AG10803 (cell line): ENCODE measurements at places on chromosomes 5 and 9.

- DNase-seq, result no peak
These were observed 105.2 kb upstream of the PRR16 start for GRCh38 chr5:120358949-120359348.

DNA sequence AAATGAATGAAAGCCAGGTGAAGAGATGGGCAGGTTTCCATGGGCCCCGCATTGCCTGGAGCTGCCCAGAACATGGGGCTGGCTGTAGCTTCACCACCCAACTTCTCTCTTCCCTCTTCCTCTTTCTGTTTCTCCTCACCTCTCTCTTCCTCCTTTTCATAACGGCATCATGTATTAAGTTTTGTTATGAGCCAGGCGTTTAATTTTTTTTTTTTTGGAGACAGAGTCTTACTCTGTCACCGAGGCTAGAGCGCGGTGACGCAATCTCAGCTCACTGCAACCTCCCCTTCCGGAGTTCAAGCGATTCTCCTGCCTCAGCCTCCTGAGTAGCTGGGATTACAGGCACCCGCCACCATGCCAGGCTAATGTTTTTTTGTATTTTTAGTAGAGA is 13.0 kb upstream of the SPINK4 start:
- no peak for DNase-seq

DNA sequence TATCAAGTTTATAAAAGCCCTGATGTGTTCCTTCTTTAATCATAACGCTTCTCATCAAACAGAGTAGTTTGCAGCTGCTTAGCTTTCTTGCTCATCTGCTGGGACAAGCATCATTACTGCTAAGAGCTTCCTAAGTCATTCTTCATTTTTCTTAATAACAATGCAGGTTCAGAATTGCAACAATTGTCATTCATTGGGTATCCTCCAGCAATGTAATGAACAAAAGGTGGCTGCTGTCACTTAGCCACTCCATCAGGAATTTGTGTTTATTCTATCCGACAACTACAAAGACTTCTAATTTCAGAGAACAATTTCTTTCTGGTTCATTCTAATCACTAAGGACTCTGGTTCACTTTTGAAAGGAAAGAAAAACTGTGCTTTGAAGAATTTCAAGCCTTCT is 836.7 kb upstream of the CDH10 start:
- DNase-seq, result no peak

- no peak for DNase-seq
These were observed 32.7 kb upstream of the DMRTA1 start for GRCh38 chr9:22413884-22414283.

DNA sequence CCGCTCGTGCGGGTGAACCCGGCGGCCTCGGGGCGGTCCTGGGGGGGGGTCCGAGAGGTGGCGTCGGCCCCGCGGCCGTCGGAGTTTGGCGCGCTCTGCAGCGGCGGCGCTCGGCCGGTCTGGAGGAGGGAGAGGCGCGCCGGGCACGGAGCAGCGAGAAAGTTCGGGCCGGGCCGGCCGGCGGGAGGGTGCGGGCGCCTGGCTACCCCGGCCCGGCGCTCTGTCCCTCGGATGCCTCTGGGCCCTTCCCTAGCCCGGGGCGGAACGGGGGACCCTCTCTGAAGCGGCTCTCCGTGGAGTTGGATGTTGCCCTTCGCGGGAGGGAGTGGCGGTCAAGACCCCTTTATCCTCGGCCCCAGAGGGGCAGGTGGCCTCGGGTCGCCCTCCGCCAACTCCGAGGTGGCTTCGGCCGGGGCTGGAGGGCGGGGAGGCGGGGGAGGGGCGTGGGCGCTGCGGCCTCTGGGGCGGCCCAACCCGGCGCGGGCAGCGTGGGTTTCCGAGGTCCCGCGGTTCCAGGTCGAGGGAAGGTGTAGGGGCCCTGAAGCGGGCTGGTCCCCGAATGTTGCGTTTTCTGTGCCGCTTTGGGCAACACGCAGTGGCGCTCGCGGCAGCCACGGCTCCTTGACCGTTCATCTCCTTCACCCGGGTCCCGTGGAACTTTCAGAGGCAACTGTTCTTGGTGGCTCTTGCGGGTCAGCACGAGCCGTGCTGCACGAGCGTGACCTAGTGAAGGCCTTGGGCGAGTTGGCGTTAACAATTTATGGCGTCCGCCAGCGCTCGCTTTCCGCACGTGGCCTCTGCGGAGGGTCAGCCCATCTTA is 290.5 kb downstream of the DOCK8 start:
- DNase-seq, result no peak

DNA sequence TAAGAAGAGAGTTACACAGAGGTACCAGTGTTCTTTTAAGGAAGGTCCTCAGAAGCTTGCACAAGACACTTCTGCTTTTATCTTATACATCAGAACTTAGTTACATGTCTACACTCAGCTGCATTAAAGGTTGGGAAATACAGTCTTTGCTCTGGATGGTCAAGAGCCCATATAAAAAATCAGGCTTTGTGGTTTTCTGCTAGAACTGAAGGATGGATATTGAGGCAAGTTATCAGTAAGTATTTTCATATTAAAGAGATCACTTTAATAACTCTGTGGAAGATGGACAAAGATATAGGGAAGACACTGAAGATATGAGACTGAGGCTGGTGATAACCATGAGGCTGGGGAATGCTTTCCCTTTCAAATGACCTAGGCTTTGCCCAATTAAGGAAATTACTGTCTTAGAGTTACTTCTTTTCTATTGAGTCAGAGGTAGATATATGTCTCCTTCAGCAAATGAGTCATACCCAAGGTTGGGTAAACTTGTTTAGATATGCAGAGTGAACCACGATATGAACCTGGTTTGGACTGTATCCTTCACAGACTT is 87.0 kb upstream of the TNC start:
- DNase-seq, result peak; percentile 89

DNA sequence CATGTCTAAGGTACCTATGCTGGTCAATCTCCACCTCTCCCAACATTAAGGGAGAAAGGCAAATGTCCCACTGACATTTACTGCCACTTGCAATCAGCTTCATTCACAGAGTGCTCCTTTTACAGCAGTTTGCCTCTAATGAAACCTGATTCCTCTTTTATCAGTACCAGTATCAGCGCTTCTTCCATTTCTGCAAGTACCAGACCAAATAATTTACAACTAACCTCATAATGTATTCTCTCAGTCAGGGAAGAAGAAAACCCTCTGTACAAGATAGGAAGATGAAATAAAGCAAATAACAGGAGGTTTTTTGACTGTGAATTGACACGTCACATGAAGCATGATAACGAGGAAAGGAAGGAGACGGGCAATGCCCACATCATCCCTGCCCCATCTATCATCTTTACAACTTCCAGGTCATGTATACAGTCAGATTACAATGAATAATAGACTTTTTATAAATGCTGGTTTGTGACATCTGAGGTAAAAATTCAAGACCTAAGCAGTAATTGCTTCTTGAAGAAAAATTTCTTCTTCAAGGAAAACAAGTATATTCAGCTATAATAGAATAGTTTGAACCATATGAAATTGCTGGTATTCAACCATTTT is 21.9 kb downstream of the ABITRAM start:
- no peak for DNase-seq

DNA sequence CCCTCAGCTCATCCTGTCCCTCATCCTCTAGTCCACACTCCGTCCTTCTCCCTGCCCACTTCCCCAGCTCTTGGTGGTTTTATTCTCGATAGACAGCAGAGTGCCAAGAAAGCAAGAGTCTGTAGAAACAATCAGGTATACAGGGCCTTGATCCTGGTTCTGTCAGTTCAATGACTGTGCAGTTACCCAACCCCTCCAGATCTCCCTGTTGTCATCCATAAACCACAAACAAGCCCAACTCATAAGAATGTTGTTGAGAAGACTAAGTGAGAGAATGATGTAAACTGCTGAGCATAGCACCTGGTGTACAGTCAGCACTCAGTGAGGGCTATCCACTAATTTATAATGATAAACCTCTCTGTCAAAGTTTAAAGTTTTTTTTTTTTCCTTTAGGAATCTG is 31.3 kb downstream of the ISL1 start:
- DNase-seq, result no peak

GRCh38 chr5:102529447-102529846 is 30.6 kb upstream of the SLCO6A1 start:
- no peak for DNase-seq

GRCh38 chr5:156675395-156675794 is 174.7 kb upstream of the PPP1R2B start:
- DNase-seq, result peak; percentile 37
